T-helper 2 cell treated with Interferon-gamma antibody and Interleukin-4, amounts not matched to agents 5 μg/mL and 100 μg/mL, for 36 hours (primary cell): ENCODE measurements at places on chromosomes 11 and 22.
A peak's percentile ranks its signal among the peaks of the same experiment; 100 is the strongest.

- H3K4me3 ChIP-seq, result no peak overlapping the region
- H3K4me1 ChIP-seq, result no peaks in the 10 kb centered on the region
- no peak for DNase-seq
- H3K36me3 ChIP-seq, result no peaks in the 10 kb centered on the region
- H3K27ac ChIP-seq, result no peak overlapping the region
Measured at GRCh38 chr11:36532941-36533601, 23.0 kb upstream of the TRAF6 start.

GRCh38 chr11:69467646-69468045 lies 13.8 kb upstream of the LINC01488 start:
- H3K4me3 ChIP-seq, result no peak overlapping the region
- H3K4me1 ChIP-seq, result no peaks in the 10 kb centered on the region
- no peak overlapping the region for H3K27ac ChIP-seq
- DNase-seq, result no peak
- H3K27me3 ChIP-seq, result no peaks in the 10 kb centered on the region
- H3K36me3 ChIP-seq, result no peaks in the 10 kb centered on the region

DNA sequence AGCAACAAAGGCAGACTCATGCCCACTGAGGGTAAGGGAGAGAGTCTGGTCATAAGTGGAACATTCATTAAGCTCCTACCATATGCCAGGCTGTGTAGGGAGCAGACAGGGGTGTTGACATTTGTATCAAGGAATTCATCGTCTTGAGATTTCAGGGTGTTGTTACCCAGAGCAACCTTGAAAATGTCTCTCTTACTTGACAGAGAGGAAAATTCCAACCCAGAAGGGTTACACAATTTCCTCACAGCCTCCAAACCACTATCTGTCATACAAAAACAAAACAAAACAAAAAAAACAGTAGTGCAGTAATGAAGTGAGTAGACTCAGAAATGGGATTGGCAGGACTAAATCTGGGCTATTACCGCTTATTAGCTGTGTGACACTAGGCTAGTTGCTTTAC lies 113.2 kb downstream of the MIAT start:
- peaks cover 3% of the 10 kb centered on the region for H3K36me3 ChIP-seq
- H3K4me1 ChIP-seq, result no peaks in the 10 kb centered on the region
- no peak for DNase-seq

DNA sequence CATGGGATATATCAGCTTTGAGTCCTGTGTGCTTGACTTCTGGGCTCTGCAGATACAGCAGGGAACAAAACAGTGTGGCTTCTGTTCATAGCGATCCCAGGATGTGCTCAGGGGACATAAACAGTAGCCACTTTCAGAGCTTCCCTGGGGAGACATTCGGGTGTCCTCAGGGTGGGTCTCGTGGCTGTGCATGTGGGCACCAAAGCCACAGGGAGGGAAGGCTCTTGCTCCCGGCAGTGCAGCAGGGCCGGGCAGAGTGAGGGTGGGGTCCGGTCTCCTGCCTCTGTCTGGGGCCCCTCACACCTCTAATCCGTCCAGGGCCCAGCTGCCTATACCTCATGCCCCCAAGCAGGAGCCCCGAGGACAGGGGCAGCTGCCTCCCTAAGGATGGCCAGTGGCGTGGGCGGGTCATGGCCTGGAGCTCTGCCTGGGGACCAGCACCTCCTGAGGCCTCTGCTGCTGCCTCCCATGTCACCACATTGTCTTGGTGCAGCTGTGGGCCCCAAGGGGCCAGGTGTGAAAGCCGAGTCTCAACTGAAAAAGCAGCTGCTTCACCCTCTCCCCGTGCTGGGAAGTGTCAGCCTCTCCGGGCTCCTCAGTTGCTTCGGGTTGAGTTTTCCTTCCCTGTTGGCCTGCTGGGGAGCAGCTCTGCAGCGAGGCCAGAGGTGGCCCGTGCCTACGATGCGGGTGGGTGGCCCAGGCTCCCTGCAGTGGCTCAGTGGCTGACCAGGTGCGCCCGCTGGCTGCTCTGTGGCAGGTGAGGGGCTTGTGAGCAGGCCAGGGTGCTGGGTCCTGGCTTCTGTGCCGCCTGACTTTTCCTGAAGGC lies 3.8 kb downstream of the TPCN2 start:
- H3K36me3 ChIP-seq, result peaks cover 4% of the 10 kb centered on the region
- H3K27ac ChIP-seq, result no peak overlapping the region
- H3K27me3 ChIP-seq, result no peaks in the 10 kb centered on the region
- H3K4me1 ChIP-seq, result peaks cover 17% of the 10 kb centered on the region
- DNase-seq, result no peak

GRCh38 chr11:127223026-127223425 lies 222.5 kb upstream of the KIRREL3 start:
- no peaks in the 10 kb centered on the region for H3K4me1 ChIP-seq
- no peak overlapping the region for H3K4me3 ChIP-seq
- H3K27me3 ChIP-seq, result no peaks in the 10 kb centered on the region
- no peaks in the 10 kb centered on the region for H3K36me3 ChIP-seq
- H3K27ac ChIP-seq, result no peak overlapping the region

DNA sequence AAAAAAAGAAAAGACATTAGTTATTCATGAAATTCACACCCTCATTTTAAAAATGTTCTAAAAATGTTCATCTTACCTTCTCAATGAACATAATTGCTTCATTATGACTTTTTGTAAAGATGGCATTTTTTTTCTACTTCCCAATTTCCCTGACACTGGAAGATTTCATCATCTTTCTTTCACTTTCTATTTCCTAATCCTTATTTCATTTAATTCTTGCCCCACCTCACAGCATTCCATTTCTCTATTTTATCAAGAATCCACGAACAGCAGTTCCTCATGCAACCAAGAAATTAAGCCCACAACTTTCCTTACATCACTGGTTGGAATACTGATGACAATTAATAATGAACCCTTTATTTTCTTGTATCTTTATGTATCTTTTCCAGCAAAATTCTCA lies 1.9 kb downstream of the PATL1 start:
- peaks cover 40% of the 10 kb centered on the region for H3K4me1 ChIP-seq
- H3K27ac ChIP-seq, result peak overlapping the region; percentile 16
- no peaks in the 10 kb centered on the region for H3K27me3 ChIP-seq
- DNase-seq, result no peak

DNA sequence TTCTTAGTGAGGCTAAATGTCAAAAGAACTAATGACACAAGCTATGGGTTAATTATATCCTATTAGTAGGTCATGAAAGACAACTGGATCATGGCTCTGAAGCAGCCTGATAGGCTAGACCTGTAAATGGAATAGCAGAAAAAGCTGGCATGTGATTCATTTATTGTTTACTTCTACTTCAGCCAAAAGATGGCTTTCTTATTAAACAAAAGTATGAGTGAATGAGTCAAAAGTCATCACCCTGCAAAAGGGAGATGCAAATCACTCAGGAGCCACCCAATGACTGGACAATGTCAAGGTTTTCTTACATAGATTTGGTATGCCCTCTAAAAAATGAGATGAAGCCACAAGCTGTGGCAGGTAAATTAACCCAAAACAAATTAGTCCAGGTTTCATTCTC lies 138.0 kb downstream of the TRPC6 start:
- no peaks in the 10 kb centered on the region for H3K27me3 ChIP-seq
- no peak for DNase-seq
- H3K27ac ChIP-seq, result no peak overlapping the region
- no peaks in the 10 kb centered on the region for H3K36me3 ChIP-seq
- no peaks in the 10 kb centered on the region for H3K4me1 ChIP-seq
- no peak overlapping the region for H3K4me3 ChIP-seq

DNA sequence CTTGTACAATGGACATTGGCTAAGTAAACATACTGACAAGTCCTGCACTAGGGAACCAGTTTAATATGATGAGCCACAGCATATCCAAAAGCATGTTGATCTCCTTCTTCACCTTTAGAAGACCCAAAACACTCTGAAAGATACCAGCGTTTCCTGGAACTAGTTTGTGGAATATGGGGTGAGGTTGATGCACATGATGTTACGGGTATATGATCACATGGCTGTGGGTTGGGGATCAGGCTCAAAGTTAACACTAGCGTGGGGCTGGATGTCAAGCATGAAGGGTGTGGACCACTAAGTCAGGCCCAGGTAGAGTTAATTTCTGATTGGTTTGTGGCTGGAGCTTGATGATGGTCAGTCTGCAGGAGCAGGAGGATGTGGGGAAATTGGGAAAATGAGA lies 9.0 kb downstream of the IGLL5 start:
- H3K36me3 ChIP-seq, result no peaks in the 10 kb centered on the region
- H3K27me3 ChIP-seq, result peaks cover 37% of the 10 kb centered on the region

- no peak overlapping the region for H3K4me3 ChIP-seq
- no peaks in the 10 kb centered on the region for H3K36me3 ChIP-seq
- no peak overlapping the region for H3K27ac ChIP-seq
- peaks cover 5% of the 10 kb centered on the region for H3K27me3 ChIP-seq
- no peaks in the 10 kb centered on the region for H3K4me1 ChIP-seq
Measured at GRCh38 chr22:43236411-43237166, 49.7 kb upstream of the TTLL12 start.

- H3K27me3 ChIP-seq, result no peaks in the 10 kb centered on the region
- H3K4me3 ChIP-seq, result no peak overlapping the region
- no peak overlapping the region for H3K27ac ChIP-seq
- H3K36me3 ChIP-seq, result peaks cover 27% of the 10 kb centered on the region
Measured at GRCh38 chr11:76459299-76459698, 14.5 kb downstream of the EMSY start.

- H3K27ac ChIP-seq, result no peak overlapping the region
- H3K4me3 ChIP-seq, result no peak overlapping the region
- no peak for DNase-seq
- no peaks in the 10 kb centered on the region for H3K36me3 ChIP-seq
- peaks cover 3% of the 10 kb centered on the region for H3K27me3 ChIP-seq
Measured at GRCh38 chr22:19591568-19591967, 67.4 kb upstream of the CLDN5 start.

- DNase-seq, result no peak
- no peaks in the 10 kb centered on the region for H3K27me3 ChIP-seq
- H3K36me3 ChIP-seq, result peaks cover 18% of the 10 kb centered on the region
- H3K4me1 ChIP-seq, result peaks cover 14% of the 10 kb centered on the region
Measured at GRCh38 chr22:43181321-43182076, 5.4 kb downstream of the TTLL12 start.
